Activated naive CD8-positive, alpha-beta T cell treated with anti-CD3 and anti-CD28 coated beads, Interleukin-2, amount 50 U/mL, for 16 hours (primary cell): ENCODE measurements at places on chromosomes 5 and 9.

- DNase-seq, result no peak
Observed at GRCh38 chr5:8013948-8014710, 145.2 kb downstream of the MTRR start.

DNA sequence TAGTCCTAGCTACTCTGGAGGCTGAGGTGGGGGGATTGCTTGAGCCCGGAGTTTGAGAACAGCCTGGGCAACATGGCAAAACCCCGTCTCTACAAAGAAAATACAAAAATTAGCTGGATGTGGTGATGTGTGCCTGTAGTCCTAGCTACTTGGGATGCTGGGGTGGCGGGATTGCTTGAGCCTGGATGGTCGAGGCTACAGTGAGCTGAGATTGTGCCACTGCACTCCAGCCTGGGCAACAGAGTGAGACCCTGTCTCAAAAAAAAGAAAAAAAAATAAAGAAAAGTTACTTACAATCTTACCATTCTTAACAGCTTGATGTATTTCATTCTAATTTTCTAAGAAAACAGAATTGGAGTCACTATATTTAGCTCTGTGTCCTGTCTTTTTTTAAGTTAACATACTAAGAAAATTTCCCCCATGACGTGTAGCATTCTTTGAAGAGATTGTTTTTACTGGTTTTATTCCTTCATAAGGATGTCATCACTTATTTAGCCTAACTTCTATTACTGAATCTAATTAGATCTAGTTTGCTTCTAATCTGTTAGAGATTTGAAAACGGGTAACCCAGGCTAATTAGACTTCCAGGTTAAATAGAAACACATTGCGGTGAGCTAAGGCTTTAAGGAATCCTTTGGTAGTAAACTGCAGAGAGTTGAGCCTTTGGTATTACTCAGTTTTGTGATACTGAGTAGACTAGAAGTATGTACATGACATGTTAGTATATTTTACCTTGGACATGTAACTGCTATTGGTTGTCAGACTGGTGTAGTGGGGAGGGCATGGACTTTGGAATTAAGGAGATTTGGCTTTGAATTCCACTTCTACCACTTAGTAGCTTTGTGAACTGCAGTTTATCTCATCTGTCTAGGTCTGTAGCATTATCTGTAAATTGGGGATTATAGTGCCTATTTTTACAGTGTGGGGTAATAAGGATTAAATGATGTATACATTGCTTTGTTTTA lies 24.0 kb downstream of the HSPA4 start:
- no peak for DNase-seq

DNA sequence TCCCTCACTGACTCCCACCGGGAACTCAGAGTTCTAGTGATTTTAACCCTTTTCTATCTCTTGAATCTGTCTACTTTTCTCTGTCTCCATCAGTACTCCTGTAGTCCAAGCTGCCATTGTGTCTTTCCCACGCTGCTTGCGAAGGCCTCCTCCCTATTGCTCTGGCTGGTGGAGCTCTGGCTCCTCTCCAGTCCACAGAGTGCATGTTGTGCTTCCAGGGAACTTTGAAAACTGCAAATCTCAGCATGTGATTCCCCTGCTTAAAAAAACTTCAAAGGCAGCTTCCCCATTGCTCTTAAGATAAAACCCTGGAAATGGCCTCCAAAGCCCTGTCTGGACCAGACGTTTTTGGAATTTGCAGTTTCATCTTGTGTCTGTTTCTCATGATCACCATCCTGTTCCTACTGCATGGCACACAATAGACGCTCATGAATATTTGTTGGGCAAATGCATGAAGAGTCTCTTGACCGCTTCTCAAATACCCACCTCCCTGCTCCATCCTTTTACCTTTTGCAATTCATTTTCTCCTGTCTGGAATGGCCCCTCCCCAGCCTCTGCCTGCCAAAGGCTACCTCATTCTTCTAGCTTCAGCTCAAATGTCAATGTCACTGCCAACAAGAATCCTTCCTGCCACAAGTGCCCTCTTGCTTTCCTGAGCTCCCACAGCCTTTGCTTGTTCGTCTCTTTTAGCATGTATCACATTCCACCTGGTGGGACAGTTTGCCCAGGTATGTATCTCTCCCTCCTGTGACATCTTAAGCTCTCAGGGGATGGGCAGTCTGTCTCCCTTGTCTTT lies 293.2 kb downstream of the ARHGAP26 start:
- no peak for DNase-seq

DNA sequence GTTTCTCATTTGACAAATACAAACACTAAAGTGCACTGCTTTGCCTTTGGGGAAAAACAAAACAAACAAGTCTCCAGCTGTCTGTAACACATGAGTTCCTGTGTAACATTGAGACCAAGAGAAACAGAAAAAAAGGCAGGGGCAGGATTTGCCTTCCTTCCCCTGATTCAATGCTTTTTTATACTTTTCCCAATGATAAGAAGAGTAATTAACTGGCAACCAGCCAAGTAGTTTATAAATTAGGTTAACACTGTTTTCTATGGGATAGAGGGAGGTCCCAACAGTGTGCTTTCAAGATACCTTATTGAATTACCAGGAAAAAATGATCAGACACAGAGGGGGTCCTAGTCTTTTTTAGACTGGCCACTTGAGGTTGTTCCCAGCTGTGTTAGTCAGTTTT lies 346.8 kb downstream of the TRIM36 start:
- no peak for DNase-seq

DNA sequence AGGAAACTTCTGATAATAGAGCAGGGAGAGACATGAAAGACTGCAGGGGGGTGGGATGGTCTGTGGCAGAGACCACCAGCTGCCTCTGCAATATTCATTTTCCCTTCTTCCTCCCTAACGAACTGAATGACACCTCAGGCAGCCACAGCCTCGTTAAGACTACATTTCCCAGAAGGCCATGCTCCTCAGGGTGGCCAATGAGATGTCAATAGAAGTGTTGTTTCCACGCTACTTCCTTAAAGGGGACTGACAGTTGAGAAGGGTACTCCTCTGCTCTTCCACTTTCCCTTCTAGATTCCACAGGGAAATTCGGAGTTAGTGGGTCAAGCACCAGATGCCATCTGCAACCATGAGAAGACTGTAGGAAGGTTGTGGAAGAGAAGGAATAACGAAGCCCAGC lies 52.0 kb upstream of the DAPK1 start:
- DNase-seq, result no peak

GRCh38 chr5:33563983-33564908 lies 123.5 kb downstream of the TARS1 start:
- DNase-seq, result no peak

DNA sequence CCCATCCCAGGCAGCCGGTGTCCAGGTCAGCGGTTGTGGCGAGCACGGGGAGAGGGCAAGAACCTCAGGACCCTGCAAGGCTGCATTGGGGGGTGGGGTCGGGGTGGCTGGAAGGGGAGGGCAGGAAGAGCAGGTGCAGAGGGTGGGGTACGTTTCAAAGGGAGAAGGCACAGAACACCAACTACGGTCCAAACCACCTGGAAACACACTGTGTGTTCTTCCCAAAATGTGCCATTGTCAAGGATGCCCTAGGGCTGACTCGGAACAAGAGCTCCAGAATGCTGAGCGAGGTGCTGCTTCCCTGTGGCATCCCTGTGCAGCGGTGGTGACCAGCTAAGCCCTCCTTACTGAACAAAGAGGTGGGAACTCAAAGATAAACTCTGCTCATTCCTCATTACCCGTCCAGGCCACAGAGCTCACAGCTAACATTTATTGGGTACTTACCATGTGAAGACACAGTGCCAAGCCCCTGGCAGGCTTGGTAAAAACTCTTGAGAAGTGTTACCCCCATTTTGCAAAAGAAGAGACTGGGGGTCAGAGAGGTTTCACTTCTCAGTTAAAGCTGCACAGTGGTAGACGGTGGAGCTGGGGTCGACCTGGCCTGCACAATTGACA lies 153.8 kb downstream of the COL23A1 start:
- DNase-seq, result no peak

DNA sequence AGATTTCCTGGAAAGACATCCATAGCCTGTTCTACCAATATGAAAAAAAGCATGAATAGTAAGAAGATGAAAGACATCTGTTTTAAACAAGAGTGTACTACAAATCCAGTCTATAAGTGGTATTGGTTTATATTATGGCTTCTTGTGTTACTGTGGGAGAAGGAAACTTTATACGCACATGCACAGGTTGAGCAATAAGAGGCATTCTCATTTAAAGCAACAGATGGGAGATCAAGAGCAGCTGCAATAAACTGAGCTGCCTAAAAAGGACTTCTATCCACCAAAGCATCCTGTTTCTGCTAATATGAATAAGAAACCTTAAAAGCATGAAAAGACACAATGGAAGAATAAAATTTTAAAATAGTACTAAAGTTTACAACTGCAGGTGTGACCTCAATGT lies 8.6 kb upstream of the PCDHB1 start:
- DNase-seq, result no peak

DNA sequence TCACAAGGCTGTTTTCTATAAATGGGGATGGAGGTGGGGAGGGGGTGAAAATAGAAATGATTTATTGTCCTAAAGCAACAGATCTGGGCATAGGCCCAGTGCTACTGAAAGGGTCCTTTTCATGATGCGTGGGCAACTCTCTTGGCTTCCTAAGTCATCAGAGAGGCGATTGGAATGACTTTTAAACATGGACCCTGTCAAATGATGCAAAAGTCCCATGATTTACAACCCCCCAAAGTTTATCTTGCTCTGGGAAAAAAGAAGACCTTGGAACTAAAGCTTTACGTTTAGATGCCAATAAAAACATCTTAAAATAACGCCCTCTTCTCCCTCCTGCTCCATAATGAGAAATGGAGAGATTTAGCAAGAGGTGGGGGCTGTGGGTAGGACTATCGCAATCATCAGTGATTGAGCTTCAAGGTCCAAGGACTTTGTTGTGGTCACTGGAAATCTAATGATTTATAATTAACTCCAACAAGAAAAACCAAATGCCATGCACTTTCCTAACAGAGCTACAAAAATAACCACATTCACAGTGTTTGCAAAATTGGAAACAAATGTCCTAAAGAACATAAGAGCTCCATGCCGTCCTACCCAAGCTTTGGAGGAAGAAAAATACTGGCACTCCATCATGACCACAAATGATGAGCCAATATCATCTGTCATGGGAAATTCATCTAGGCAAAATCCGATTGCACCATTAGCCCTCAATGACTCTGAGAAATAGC lies 167.5 kb upstream of the CLINT1 start:
- DNase-seq, result no peak

DNA sequence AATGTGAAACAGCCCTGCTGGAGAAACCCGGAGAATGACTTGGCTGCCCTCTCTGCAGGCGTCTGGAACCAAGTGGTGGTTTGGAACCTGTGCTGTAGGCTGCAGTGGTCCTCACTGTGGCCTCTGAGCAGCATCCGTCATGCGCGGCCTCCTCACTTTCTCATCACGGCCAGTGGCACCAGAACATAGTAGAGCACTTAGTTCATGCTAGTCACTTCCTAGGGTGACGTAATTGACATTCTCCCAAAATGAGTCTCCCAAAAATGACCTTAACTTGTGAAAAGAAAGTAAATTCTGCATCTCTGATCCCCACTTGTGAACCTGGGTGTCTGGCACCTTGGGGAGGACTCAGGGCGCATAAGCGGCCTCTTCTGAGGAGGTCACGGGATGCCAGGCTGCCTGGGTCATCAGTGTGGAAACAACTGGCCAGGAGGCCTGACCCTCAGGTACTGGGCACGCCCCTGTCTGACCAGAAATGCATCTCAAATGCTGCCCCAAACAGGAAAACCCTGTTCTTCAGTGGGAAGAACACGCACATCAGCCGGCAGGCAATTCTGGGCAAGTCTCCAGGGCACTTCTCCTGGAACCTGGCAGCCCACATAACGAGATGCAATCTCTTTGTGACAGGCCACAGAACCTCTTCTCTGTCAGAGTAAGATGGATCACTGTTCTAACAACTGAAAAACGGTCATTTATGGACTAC lies 36.6 kb upstream of the SPTLC1 start:
- no peak for DNase-seq

DNA sequence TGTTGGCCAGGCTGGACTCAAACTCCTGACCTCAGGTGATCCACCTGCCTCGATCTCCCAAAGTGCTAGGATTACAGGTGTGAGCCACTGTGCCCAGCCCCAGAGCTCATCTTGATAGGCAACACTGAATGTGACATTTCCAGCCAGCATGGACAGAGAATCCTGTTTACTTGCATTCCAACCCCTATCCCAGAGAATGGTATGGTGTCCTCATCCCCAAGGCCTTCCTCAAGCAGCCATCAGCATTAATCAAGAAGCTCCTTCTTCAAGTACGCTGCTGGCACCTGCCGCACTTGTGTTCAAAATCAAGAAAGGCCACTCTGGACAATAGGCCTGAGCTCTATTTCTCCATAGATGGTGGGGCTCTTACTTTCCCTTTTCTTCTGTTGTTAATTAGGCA lies 40.2 kb downstream of the STARD4 start:
- no peak for DNase-seq

- no peak for DNase-seq
Observed at GRCh38 chr9:72441848-72442607, 77.0 kb upstream of the ZFAND5 start.

GRCh38 chr5:154758493-154758892 lies 3.3 kb downstream of the LARP1 start:
- DNase-seq, result no peak

GRCh38 chr9:137580954-137581322 lies 2.2 kb upstream of the DPH7 start:
- no peak for DNase-seq

DNA sequence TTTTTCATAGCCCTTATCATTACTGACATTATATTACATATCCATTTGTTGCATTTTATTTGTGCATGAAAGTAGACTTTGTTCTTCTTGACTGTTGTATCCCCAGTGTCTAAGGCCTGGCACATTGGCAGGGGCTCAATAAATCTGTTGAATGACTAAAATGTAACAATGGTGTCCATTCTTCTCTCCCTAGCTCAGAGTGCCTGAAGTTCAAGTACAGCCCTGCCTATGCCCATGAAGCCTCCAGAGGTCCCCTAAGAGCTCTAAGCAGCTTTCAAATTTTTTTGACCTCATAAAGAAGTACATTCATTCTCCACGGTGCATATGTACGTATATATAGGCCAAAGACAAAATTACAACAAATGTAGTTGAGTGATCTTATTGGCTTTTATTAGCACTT lies 4.2 kb upstream of the BSPRY start:
- no peak for DNase-seq

DNA sequence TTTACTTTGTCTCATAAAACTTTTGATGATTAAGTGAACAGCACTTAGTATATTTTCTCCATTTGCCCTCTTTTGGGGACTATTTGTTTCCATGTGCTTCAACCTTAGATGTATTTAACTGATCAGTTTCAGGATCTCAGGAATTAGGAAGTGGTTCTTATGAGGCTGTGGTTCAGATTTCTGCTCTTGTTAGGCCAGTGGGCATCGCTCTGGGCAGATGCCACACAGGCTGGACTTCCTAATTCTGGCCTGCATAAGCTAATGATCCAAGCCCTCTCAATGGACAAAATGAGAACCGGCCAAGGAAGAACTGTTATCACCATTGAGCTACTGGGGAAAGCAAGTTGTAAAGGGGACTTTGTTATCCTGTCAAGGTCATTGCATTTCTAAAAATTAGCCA lies 6.9 kb downstream of the ARHGAP26 start:
- no peak for DNase-seq

DNA sequence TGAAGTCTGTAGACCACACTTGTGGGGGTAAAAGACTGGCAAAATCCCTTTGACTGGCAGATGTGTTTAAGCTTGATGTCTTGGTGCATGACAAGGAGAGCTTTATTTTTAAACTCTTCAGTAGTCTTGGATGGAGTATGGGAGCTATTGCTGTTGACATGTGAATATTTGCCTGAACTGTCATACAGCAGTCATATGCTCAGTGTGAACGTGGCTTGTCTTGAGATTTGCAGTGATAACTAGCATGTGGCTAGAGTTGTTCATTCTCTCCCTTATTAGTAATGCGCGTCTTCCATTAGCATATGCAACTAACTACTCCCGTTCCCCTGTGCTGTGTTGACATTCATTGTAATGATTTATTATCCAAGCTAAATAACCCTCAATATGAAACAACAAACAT lies 523.6 kb upstream of the WWC1 start:
- no peak for DNase-seq
